ENCODE measurements at places on chromosomes 2 and 18.

DNA sequence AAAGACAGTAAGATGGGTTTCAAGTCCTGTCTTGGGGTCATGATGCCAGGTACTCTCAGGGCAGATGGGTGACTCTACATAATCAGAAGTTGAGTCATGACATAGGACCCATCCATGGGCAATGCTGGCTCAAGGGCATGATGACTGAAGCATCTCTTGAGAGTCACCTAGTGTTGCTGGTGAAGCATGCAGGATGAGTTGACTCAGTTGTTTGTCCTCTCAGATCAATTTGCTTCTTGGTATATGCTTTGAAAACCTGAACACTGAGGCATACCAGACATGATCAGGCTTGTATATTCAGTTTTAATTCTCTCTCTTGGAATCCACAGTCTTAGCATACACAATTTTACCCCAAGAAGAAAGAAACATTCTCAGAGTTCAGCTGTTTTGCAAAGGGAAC lies 658.9 kb upstream of the NXPH2 start:
- no peak for DNase-seq

DNA sequence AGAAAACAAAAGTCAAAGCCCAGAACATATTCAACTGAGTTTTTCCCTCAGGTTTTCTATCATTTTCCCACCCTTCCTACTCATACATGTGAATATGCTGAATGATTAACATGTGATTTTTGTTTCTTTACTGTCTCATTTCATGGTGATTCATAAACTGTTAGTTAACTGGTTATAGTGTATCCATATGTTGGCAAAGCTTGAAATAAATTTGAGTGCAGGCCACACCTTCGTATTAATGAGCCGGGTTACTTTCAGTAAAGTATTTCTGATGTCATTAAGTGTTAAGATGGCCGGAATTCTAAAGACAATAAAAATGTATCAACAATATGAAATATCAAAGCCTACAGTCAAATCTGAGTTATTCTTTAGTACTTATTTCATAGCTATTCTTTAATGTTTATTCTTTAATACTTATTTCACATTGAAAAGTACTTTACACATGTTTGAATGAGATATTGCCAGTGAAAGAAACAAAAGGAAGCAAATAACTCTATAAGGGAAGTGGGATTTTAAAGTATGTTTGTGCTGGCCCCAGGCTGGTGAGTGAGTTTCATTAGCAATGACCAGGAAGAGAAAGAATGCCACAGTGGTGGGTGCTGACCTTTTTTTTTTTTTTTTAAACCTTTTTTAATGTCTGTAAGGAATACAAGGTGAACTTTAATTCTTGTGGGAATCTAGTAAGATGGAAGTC lies 178.6 kb downstream of the NEDD4L start:
- no peak for DNase-seq

DNA sequence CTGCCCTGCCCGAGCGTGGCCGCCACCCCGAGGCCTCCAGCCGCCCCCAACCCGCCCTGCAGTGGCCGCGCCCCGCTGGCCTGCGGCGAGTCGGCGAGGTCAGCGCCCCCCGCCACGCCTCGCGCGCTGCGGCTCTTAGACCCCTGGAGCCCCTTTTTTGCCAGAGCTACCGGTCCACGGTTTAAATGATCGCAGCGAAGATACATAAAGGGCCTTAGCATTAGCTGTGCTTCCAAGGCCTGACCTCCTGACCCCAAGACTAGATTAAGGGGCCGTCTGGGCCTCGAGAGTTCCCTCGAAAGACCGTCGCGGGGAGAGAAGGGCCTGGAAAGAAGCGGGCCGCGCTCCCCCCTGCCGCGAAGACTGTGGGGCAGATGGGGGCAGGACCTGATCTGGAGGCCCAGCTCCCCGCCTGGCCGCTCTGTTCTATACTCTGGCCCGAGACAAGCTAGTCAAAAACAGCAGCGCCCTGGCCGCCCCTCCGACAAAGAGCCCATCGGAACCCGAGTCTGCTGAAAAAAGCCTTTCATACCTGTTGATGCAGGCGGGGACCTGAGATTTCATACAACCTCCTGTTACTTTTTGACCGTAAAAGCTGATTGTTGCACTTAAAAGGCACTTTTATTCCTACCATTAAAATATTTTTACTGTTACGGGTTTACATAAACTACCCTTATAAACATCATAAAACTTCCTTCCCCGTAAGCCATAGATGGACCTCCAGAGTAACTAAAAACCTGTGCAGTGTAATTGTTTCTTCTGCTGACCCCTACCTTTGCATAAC lies 68.7 kb upstream of the PSMD14 start:
- DNase-seq: no peak

DNA sequence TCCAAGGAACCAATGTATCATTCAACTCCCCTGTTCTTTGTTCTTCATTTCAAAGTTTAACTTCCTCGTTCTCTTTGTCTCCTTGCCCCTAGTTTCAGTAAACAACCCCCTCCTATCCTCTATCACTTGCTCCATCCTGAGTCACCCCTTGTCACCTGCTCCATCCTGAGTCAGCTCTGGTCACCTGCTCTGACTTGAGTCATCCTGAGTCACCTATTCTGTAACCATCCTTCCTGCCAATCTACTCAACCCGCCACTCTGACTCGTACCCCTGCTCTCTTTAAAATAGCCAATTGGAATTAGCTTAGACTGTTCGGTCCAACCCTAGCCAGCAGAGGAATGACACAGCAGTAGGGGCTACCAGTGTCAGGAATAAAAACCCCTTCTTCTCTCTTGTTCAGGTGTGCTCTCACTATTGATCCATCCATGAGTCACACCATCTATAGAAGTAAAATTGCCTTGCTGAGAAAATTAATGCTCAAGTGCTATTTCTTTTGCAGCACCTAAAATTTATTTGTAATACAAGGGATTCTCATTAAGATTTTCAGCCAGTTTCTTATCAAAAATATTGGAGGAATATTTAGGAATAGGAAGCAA lies 326.8 kb downstream of the AKAIN1 start:
- DNase-seq: no peak

DNA sequence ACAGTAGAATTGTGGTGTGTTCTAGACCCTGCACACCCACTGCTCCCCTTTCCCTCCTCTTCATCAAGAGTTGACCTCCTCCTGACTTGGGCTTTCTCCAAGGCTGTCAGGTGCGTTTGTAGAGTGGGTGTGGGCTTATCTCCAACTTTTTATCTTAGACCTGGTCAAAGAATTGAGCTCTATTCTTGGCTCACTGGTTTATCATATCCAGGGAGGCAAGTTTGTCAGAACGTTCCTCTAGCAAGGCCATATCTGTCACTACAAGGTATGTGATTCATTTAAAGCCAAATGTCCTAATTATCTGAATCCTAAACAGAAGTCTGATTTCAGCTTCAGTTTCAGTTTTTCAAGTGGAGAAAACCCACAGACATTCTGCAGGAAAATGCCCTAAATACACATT lies 117.1 kb upstream of the MGAT5 start:
- DNase-seq: no peak

GRCh38 chr2:14316594-14316993 lies 315.9 kb upstream of the LRATD1 start:
- no peak for DNase-seq

GRCh38 chr2:218925434-218925833 lies 34.0 kb upstream of the CDK5R2 start:
- no peak for DNase-seq

DNA sequence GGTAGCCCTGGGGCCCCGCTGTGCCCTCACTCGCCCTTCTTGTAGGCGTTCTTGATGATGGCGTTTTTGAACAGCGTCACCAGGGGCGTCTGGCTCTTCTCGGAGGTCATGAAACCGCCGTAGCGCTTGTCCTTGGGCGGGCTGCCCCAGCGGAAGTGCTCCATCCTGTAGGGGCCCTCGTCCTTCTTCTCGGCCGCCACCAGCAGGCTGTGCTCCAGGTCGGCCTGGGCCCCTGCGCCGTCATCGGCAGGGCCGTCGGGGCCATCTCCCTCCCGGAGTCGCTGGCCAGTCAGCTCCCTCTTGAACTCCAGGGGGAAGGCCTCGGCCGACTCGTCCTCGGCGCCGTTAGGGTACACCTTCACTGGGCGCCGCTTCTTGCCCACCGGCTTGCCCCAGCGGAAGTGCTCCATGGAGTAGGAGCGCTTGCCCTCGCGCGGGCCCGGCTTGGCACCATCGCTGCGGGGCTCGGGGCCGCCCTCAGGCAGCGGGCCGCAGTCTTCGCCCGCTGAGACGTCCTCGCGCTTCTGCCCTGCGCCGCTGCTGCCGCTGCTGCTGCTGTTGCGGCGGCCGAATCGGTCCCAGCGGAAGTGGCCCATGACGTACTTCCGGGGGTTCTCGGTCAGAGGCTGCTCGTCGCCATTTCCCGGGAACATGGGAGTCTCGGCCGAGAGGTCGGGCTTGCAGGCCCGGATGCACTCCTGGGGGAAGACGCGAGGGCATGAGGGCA lies 7.2 kb downstream of the POMC start:
- no peak for DNase-seq

GRCh38 chr2:114754907-114755563 lies 312.6 kb downstream of the DPP10 start:
- DNase-seq: no peak

GRCh38 chr2:78498125-78498524 lies 527.4 kb upstream of the REG3G start:
- DNase-seq: no peak

DNA sequence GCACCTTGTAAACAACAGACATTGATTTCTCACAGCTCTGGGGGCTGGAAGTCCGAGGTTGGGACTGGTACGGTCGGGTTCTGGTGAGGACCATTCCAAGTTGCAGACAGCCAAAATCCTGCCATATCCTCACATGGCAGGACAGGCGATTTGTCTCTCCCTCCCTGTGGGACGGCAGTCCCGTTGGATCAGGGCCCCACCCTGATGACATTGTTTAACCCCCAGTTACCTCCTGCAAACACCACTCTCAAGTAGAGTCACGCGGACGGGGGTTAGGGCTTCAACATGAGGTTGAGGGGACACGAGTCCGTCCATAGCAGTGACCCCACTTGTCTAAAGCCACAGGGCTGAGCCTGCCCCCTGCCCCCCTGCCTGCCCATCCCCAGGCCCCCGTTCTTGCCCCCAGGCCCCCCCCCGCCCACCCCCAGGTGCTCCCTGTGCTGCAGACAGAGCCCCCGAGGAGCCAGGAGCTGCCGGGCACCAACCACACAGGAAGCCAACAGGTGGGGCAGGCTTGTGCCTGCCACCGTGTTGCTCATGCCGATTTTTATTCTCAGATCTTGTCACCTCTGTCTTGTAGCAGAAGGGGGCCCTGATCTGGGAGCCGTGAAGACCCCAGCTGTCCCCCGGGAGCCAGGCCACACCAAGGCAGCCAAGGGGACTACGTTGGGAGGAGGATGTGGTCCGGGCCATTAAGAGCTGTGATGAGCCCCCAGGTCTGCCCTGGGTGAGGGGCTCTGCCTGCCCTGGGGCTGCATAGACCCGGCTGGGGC lies 82.2 kb downstream of the NFATC1 start:
- no peak for DNase-seq

- DNase-seq: no peak
These were observed 690 bp downstream of the SDC1 start for GRCh38 chr2:20224164-20224715.

GRCh38 chr2:164141271-164141670 lies 405.5 kb upstream of the FIGN start:
- no peak for DNase-seq

- no peak for DNase-seq
These were observed 100.7 kb downstream of the RAPGEF4 start for GRCh38 chr2:172836347-172836821.

- DNase-seq: no peak
These were observed 10.9 kb upstream of the HS6ST1 start for GRCh38 chr2:128329607-128330006.

- DNase-seq: no peak
These were observed 39.9 kb downstream of the DSEL start for GRCh38 chr18:67476585-67476984.

DNA sequence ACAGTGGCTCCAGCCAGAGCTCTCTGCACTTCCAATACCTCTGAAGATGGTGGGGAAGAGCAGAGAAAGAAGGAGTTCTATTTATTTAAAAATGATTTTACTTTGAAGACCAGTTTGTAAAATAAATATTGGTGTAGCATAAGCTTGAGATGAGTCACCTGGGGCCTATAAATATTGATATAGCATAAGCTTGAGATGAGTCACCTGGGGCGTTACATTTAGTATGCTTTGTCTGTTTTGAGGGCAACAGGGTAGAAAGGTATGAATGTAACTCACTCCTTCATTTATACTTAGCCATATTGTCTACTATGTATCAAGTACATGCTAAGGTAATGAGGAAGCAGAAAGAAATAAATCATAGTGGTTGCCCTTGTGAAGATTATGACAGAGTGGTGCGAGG lies 7.7 kb upstream of the SULT1C4 start:
- no peak for DNase-seq

- DNase-seq: no peak
These were observed 130.7 kb downstream of the TMEM247 start for GRCh38 chr2:46610021-46610420.

DNA sequence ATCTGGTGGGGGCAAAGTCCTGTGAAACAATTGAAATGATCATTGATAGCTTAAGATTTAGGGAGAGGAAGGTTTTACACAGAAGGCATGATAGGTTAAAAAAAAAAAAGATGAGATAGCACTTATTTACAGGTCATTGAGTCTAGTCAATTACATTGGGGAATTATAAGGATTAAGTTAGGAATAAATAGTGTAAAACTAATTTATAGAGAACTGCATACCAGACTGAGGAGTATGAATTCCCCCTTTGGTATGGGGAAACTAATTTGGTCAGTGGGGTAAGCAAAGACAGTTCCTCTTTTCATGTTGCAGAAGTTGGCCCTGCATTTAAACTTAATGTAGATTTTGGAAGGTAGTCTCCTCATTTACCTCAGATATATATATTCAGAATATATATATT lies 10.8 kb downstream of the GLS start:
- no peak for DNase-seq

- no peak for DNase-seq
These were observed 22.8 kb downstream of the EHD3 start for GRCh38 chr2:31256611-31257382.

DNA sequence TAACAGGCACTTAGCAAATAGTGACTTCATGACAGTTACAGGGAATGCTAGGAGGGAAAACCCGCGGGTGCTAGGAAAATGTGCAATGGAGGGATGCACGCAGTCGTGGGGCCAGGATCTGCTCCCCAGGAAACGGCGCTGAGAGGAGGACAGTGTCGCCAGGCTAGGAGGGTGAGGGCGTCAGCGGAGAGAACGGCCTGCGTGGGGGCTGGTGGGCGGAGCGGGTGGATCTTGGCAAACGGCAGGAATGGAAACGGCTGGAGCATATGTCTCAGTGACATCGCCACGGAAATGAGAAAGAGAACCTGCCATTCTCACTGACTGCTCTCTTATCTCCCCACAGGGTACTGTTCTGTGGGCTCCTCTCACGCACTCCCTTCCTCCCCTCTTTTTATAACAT lies 478.5 kb upstream of the ID2 start:
- no peak for DNase-seq

GRCh38 chr2:235951493-235951892 lies 216.7 kb downstream of the GBX2 start:
- DNase-seq: no peak

All from GOT3 (cell line).